ENCODE measurements at places on chromosomes 12 and 14.

DNA sequence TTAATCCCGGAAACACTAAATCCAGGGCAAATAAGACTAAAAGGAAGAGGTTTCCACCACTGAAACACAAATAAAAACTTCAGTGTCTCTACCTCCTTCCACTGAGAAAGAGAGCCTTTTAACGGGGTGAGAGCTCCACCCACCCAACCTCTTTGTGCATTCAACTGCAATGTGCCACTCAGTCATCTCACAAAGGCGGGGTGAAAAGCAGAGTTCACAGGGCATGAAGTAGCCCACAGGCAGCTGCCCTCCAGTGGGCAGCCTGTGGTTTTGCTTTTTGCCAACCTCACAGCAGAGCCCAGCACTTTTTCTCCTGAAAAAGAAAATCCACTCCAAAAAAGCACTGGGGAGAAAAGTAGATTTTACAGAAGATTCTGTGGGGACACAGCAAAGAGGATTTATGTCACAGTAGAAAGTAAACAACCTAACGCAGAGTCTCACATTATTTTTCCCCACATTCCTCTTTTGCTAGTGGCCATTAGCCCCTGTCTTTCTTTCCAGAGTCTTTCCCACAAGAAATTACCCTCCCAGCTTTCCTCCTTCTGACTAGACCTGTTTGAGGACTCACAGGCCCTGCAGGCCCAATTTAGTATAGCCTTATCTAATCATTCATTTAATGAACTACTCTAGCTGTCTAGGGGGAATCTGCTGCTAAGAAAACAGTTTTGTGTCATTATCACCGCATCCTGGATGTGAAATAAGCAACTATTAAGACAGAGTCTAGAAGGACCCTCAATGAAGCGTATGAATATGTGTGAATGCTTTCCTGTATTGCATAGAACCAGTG, 753.8 kb upstream of the FOXG1 start:
- no peak for DNase-seq

DNA sequence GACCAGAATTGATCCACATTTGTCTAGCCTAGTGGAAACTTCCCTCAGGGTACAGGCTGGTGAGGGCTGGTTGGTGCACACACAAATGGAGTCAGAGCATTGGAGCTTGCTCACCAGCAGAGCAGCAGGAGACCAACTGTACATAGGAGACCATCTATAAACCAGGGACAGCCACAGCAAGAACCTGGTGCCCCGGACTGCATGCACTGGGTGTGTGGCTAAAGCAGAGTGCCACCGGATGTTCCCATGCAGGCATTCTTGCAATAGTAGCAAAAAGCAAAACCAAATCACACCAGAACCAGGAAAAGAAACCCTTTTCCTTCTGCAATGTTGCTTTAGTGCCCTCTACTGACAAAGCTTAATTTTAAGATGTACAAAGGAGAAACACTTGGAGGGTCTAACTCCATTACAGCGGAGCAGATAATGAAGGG, 136.4 kb downstream of the MDGA2 start:
- DNase-seq: no peak

- no peak for DNase-seq
Measured at GRCh38 chr12:64571411-64571810, 38.9 kb upstream of the RASSF3 start.

DNA sequence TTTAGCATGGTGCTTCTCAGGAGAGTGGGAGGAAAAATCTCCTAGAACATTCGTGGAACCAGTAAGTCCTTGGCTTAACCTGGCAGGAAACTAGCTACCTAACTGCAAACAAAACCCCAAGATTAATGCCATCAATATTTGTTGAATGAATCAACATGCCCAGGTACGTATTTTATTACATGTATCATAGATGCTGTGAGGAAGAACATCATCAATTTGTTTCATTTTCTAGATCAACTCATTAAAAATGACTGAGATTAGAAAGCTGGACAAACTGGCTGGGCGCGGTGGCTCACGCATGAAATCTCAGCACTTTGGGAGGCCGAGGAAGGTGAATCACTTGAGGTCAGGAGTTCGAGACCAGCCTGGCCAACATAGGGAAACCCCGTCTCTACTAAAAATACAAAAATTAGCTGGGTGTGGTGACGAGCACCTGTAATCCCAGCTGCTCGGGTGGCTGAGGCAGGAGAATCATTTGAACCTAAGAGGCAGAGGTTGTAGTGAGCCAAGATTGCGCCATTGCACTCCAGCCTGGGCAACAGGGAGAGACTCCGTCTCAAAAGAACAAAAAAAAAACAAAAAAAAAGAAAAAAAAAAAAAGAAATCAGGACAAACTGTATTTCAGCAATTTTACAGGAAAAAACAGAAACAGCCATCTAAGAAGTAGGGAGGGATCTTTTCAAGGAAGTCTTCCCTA, 88.7 kb downstream of the NTN4 start:
- DNase-seq: no peak

GRCh38 chr14:79337761-79338160, 873.5 kb downstream of the DIO2 start:
- DNase-seq: no peak

GRCh38 chr14:101221549-101222160, 318.1 kb upstream of the RTL1 start:
- DNase-seq: no peak

GRCh38 chr12:611721-612120, 51.5 kb downstream of the NINJ2 start:
- DNase-seq: no peak

DNA sequence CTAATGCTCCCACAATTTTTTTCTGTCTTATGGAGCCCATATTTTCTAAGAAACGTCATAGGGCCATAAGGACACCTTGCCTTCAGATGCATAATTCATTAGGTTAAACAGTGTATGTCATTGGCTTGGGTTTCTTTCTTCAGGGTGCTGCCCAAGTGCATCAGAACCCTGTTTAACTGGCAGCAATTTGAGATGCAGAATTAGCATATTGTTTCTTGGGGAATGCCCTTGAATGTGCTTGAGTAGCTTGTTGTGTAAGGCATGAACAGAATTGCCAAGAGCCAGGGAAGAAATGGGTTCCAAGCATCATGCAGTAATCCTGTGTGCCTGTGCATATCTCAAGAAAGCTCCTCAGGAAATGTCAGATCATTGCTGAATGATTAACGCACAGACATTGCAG, 277.2 kb downstream of the SYT1 start:
- DNase-seq: no peak

- no peak for DNase-seq
Measured at GRCh38 chr14:60649875-60650372, 647 bp upstream of the SIX1 start.

DNA sequence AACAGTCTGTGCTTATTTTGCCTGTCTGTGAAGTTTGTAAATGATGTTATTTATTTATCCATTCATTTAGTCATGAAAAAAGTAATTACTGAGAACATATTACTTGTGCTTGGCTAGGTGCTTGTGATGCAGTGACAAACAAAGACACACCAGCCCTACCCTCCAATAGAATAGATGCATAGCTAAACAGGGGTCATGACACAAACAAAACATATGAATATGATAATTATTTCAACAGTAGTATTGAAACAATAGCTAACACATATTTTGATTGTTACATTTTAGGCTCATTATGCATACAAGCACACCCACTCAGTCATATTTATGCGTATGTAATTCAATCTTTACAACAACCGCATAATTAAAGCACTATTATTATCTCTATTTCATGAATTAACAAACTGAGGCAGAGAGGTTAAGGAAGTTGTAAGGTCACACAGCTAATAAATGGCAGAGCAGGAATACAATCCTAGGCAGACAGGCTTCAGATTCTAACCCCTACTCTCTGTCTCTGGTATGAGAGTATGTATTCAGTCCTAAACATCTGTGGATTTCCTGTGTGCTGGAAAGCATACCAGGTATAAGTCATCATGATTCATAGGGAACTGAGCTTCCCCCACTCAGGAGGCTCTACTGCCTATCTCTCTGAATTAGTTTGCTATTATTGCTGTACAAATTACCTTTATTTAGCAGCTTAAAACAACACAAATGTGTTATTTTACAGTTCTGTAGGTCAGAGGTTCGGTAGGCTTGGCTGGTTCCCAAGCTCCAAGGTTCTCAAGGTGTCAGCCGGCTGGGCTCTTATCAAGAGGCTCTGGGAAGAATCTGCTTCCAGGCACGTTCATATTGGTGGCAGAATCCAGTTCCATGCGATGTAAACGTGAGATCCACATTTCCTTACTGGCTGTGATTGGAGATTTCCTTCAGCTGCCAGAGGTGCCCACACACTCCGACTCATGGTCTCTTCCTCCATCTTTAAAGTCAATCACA, 509.4 kb downstream of the GALC start:
- no peak for DNase-seq

- no peak for DNase-seq
Measured at GRCh38 chr12:121255433-121255832, 41.1 kb downstream of the CAMKK2 start.

DNA sequence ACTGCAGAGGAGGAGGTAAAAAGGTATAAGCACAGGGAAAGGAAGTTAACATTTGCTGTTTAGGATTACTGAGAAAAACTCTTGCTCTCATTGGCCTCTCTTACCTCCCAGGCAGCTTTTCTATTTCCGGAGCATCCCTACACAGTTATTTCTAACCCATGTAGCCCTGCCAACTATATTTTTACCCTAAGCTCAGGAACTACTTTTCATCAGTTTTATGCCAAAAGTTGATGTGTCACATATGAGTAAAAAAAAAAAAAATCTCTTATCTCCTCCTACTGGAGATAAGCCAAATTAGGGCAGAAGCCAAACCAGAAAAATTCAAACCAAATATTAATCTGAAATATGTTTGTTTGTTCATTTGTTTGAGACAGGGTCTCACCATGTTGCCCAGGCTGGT, 34.4 kb upstream of the PSMA6 start:
- no peak for DNase-seq

- DNase-seq: peak; percentile 69
Measured at GRCh38 chr12:52884526-52885293, 20.2 kb downstream of the KRT8 start.

DNA sequence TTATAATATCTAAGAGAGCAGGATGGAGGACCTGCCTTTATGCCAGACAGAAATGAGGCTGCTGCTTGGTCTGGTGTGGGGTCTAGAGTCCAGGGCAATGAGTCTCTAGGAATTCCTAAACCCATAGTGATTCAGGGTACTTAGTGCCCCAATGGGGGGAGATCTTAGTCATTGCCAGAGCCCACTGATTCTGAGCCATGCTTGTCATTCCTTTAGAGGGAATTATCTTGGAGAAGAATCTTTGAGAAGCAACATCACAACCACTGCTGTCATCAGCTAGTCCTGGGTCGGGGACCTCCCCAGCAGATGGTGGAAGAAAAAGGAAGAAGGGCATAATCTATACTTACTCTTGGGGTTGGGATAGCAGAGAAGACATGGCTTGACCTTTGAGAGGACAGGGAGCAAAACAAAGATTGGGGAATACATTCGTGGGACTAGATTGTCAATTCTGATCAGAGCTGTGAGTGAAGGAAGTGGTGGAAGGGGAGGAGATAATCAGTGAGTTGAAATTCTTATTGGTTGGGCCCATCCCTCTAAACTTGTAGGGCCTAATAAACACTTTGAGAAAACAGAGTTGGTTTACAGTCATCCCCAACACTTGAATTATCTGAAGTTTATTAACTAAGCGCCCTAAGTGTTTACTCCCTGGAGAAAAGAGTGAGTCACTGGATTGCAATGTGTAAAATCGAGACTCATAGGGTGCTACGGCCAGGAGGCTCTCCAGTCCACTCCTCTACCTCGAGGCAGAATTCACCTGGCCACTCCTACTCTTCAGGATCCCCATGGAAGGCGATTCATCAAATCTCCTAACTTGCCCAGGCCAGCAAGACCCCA, 3.0 kb upstream of the KRT3 start:
- no peak for DNase-seq

GRCh38 chr14:96267336-96267735, 11.3 kb downstream of the BDKRB1 start:
- DNase-seq: no peak

DNA sequence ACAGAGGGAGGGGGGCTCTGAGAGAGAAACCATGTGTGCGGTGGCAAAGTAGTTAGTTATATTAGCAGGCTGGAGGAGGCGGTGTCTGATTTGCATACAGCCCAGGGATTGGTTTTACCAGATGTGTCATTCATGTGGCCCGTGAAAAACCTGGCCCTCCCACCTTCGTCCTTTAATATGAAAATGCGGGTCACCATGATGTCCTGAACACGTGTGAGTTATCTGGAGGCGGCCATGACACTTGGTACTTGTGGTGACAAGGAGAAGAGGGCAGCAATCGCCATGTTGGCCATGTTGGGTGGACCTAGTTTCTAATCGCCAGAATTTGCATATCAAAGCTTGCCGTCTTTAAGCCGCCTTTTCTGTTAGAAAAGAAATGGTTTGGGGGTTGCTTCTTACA, 108.8 kb downstream of the RAD51B start:
- DNase-seq: no peak

DNA sequence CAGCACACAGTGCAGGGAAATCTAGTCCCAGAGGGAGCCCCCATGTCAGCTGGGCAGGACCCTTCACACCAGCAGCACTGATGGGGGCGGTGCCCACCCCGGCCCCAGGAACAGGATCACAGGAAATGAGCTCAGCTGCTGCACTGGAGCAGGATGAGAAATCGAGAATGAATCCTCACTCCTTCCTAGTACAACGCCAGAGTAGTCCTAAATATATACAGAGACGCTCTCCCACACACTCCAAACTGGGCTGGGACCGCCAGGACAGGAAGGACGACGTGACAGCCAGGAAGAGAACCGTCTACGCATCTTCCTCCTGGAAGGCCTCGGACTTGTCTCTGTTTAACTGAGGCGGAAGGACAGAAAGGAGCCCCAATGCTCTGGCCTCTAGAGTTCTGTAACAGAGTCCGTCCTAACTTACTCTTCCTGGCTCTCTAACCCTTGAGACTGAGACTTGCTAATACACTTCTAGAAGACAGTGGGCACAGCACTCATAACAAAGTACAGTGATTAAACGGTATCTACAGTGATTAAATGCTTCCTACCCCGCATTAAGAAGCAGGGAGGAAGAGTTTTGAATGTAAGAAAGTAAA, 33.4 kb downstream of the CDC42BPB start:
- no peak for DNase-seq

GRCh38 chr14:28375295-28375694, 391.3 kb upstream of the FOXG1 start:
- no peak for DNase-seq

GRCh38 chr12:98870504-98870903, 225.4 kb downstream of the APAF1 start:
- no peak for DNase-seq

DNA sequence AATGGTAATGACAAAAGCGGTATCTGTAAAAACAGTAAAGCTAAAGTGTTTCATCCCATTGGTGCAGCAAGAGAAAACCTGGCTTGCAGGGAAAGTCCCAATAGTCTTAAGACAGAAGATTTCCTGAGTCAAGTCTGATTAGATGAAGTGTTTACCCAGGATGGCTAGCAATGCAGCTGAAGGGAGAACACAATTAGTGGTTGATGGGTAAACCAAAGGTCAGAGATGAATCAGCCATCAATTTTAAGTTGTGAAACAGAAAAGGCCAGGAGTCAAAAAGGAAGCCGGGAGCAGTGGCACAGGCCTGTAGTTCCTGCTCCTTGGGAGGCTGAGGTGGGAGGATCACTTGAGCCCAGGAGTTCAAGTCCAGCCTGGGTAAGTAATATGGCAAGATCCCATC, 52.6 kb downstream of the SEC23A start:
- DNase-seq: no peak

All from activated CD4-positive, alpha-beta T cell treated with anti-CD3 and anti-CD28 coated beads, Interleukin-2, amount 50 U/mL, for 24 hours (primary cell).